ENCODE measurements at places on chromosomes 13 and 19.

GRCh38 chr19:16320987-16321386 lies 3.6 kb upstream of the KLF2 start:
- DNase-seq = no peak

DNA sequence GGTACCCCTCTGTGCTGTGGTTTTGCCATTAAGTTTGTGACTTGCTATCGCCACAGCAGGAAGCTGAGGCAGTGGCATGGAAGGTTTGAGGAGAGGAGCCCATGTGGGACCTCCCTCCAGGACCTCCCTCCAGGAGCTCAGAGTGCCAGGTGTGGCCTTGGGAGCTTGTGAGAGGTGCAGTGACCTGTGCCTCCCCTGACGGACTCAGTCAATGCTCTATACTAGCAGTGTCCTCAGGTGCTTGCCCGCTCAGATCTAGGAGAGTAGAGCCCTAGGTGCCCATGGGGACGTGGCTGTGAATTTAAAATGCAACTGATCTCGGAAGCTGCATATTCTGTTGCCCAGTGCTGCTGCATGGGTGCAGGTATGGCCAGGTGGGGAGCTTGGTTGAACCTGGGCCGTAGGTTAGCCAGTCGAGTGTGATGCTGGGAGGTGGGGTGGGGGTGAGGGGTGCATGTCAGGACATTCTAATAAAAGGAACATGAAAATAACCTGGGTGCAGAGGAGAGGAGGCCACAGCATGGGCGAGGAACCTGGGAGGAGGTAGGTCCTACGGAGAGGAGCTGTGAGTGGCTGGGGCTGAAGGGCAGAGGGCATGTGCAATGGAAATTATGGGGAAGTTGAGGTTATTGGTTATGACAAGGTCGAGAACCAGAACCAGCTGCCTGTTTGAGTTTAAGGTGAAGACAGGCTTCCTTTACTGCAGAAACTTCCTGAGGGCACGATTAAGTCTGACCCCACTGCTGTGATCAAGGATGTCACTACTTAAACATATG lies 41.6 kb downstream of the TEX29 start:
- DNase-seq = no peak

- no peak for DNase-seq
Measured at GRCh38 chr13:27907121-27907787, 12.5 kb upstream of the PDX1 start.

GRCh38 chr19:58562122-58563033 lies 4.0 kb upstream of the UBE2M start:
- no peak for DNase-seq

GRCh38 chr13:21550918-21551317 lies 53.1 kb downstream of the MICU2 start:
- DNase-seq = no peak

DNA sequence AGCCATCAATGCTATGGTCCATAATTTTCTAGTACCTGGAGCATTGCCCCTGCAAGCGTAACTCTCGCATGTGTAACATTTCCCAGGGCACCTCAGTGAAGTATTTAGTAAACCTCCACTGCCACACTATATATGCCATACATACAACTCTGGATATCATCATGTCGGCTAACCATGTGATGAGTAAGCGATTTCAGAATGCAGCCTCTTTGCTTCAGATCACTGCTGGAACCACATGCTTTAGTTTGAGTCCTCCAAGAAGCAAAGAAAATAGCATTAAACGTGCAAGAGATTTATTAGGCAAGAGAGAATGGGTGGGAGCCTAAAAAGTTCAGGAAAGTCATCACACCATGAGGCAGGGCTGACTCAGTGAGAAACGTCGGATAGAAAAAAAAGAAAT lies 635.6 kb upstream of the SLITRK5 start:
- DNase-seq = no peak
